Hematopoietic multipotent progenitor cell (in vitro differentiated cells): ENCODE measurements at places on chromosomes 7 and 10. TPM values are rescaled to one million over a fixed set of nuclear protein-coding genes. Genes with fewer than 3 reads are reported as not detected.
A peak's percentile ranks its signal among the peaks of the same experiment; 100 is the strongest.

DNA sequence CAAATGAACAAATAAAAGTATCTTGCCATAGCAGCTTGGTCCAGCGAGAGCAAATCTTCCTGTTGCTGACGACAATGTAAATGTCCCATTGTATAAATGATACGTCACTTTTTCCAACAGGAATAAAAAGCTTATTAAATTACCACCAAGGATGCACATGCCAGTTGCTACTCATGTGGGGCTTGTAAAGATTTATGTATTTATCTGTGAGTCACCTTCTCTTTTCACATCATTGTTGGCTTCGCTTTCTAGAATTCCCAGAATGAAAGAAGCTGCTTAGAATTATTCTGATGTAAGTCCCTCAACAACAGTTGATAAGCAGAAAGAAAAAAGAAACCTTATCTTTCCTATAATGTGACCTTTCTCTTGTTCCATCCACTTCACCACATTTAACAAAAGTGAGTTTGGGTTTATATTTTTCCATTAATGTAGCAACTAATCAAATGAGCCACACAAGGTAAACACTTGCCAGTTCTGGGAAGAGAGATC lies 22.4 kb downstream of the DNAJC12 start:
- DNase-seq, result no peak

- no peak for DNase-seq
Measured at GRCh38 chr7:108086546-108086945, 43.6 kb downstream of the LAMB4 start.

GRCh38 chr7:24732646-24733413 lies 24.4 kb downstream of the GSDME start:
- DNase-seq, result peak; percentile 73

DNA sequence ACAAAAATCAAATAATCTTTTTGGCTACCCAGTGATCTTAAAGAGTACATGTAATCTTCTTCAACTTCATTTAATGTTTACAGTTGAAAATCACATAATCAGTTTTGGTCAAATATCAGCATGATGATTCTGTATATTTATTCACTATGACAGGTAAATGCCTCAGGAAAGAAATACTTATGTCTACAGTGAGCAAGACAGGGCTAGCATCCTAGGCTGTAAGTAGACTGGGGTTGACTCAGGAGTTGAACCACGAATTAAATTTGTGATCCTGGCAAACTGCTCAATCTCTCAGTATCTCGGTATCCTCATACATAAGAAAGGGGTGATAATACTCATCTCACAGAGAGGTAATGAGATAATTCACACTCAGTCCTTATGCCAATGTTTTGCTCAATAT lies 71.8 kb downstream of the SEMA3D start:
- DNase-seq, result no peak

DNA sequence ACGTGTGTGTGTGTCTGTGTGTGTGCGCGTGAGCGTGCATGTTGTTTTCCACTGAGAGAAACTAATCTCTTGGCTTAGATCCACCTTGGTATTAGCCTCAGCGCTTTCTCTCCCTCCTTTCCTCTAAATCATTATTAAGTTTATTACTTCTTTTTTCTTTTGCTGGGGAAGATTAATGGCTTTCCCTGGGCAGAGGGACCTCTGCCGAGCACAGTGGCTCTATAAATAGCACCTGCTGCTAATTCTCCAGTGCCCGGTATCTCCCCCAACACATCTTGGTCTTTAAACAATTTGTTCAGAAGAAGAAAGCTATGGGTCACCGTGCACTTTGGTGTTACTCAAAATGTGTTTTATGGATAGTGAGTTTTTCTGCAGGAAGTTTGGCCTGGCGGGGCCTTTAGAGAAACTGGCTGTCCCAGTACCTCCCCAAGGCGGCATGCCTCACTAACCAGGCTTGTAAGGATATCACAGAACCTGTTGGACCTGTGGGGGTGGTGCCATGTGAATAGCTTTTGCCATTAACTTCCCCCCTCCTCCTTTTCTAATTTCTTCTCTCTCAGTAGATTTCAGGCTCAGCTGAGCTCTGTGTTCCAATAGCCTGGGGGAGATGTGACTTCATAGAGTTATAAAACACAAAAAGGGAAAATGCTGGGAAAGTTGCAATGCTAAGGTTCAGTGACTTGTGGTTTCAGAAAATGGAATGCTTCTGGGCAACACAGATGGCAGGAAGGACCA lies 70.1 kb upstream of the RAB11FIP2 start:
- DNase-seq, result no peak

- no peak for DNase-seq
Measured at GRCh38 chr10:77969114-77969513, 42.6 kb upstream of the DLG5 start.

DNA sequence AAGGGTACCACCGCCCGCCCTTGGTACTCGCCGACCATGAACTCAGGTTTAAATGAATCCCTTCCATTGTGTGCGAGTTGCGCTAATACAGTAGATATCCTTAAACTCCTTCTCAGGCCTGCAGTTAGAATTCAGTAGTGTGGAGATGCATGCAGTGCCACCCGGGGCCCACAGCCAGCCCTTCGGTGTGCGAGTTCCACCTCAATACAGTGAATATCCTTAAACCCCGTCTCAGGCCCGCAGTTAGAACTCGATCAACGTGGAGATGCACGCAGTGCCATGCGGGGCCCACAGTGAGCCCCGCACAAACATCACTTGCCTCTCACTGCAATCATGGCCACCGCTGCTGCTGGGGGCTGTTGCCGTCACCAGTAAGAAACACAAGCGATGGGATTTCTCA lies 261.9 kb downstream of the MAD1L1 start:
- no peak for DNase-seq

Gene CDHR1
- under 0.01 TPM for total RNA-seq

Gene TMEM26
- total RNA-seq, result under 0.01 TPM

Gene GIMAP6
- 67.1 TPM for total RNA-seq

Gene SCART1
- total RNA-seq, result 3.2 TPM
